ENCODE measurements at places on chromosomes 5 and 9.

- DNase-seq, result no peak
Observed at GRCh38 chr5:59104400-59105127, 521.7 kb downstream of the RAB3C start.

GRCh38 chr9:33447799-33448553, 583 bp upstream of the AQP3 start:
- DNase-seq, result no peak

- no peak for DNase-seq
Observed at GRCh38 chr5:133063965-133064364, 12.2 kb downstream of the HSPA4 start.

DNA sequence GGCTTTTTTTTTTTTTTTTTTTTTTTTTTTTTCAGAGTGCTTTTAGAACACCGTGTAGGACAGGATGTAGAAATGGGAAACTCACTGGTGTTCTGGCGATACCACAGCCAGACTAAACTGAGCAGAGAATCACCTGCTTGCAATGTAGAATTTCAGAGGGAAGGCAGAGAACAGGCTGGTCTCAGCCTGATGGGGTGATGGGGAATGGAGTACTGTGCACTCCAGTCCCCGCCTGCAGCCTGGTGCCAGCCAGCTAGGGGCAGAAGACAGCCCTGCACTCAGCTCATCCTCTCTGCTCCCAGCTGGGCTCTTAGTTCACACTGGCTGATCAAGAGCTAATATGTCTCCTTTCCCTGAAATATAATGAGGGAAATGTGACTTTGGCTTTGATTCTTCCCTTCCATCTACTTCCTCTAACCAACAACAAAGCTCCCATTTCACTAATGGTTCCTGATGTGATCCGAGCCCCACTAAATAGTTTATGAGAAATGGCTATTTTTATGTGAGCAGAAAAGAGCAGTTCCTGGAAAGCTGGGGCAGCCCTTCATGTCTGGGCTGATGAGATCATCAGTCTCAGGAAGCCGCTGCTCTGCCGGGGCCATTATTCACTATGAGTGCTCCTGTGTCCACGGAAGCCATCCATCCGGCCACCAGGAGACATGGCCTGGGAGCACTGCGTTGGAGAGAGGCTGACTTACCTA, 209.7 kb downstream of the GADD45G start:
- no peak for DNase-seq

GRCh38 chr5:139862313-139862712, 66.7 kb downstream of the PSD2 start:
- no peak for DNase-seq

DNA sequence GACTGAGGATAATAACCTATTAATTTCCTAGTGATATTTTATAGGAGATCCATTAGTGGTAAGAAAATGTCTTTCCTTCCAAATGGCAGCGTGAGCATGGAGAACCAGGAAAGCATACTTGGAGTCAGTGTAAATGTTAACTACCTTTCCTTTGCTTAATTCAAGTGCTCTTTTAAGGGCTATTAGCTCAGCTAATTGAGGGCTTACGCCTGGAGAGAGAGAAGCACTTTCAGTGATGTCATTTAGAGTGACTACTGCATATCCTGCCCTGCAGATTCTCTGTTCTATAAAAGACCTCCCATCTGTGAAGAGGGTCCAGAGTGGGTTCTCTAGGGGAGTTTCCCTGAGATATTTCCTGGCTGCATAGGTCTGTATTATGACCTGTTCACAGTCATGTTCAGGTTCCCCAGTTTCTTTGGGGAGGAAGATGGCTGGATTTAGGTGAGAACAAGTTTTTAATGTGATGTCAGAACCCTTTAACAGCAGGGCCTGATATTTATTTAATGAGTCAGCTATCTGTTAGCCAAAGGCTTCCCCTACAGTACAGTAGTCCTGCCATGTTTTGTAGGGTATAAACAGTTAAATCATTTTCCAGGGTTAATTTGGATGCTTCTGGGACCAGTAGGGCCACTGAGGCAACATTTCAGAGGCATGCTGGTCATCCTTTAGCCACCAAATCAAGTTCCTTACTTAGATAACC, 89.6 kb downstream of the TRIM36 start:
- no peak for DNase-seq

DNA sequence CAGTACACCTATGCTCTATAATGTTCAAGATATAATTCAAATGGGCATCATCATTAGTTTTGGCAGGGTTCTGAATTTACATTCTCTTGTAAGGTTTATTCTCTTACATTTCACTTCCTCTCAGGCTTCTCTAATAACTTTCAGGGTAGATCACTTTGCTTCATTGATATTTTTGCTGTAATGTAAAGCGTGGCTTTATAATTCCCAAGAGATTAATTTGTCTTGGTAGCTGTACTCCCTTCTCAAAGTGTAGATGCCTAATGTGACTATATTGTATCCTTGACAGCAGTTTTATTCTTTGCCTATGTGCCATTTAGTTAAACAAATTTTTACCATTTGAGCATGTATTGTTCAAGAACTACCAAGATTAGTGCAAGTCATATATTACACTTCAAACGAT, 889.1 kb downstream of the TAF11L14 start:
- no peak for DNase-seq

- no peak for DNase-seq
Observed at GRCh38 chr5:106393276-106393675, 1277.5 kb downstream of the EFNA5 start.
